ENCODE measurements at places on chromosomes 5 and 9.

GRCh38 chr5:87752362-87752761 lies 339.6 kb upstream of the CCNH start:
- no peak for DNase-seq

DNA sequence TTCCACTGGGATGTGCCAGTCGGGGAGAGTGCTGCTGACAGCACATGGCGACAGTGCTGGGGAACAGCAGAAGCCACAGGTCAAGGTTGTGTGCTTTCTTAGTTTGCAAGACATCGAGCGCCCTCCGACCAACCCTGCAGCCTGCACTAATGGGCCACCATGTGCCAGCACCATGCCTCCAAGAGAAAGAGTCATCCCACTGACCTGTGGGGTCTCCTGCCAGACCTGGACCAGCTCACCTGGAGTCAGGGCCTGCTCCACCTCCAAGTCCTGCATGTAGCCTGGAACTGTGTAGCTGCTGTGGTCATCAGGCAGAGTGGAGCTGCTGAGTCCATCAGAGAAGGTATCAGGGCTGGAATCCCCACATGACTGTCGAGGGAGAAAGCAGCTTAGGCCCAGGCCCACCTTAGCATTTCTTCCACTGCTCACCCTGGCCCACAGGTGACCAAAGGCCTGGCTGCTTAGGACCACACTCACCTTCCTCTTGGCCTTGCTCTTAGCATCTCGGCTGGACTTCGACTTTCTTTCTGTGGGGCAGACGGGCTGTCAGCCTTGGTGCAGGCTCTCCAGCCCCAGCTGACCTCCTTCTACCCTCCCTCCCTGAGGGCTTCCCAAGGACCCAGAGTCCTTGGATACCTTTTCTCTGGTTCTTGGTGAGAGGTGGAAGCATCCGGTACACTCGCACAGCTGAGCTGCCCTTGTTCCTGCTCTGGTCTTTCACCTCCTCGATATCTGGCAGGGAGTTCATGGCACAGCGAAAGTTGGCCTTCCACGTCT lies 4.1 kb downstream of the IRF1 start:
- DNase-seq, result no peak

DNA sequence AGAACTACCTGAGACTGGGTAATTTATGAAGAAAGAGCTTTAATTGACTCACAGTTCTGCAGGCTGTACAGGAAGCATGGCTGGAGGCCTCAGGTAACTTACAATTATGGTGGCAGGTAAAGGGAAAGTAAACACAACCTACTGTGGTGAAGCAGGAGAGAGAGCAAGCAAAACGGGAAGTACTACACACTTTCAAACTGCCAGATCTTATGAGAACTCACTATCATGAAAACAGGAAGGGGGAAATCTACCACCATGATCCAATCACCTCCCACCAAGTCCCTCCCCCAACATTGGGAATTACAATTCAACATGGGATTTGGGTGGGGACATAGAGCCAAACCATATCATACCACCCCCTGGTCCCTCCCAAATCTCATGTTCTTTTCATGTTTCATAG lies 58.7 kb upstream of the GPR151 start:
- DNase-seq, result no peak

DNA sequence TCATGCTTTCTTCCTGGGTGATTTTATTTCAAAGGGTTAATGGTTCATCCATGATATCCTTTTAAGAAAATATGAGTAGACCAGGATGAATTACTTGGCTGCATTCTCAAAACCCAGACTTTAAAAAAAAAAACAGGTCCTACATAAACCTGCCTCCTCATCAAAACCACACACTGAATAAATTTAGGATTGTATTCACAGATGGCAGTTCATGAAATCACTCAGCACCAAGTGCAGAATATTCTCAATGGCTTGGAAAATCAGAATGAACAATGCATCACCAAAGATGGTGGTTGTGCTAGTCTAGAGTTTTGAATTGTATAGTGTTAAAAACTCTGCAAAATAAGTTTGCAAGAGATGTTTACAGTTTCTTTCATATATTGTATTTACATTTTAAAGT lies 145.4 kb upstream of the GRAMD2B start:
- DNase-seq, result no peak

- no peak for DNase-seq
Measured at GRCh38 chr5:163190784-163191183, 246.6 kb upstream of the CCNG1 start.

DNA sequence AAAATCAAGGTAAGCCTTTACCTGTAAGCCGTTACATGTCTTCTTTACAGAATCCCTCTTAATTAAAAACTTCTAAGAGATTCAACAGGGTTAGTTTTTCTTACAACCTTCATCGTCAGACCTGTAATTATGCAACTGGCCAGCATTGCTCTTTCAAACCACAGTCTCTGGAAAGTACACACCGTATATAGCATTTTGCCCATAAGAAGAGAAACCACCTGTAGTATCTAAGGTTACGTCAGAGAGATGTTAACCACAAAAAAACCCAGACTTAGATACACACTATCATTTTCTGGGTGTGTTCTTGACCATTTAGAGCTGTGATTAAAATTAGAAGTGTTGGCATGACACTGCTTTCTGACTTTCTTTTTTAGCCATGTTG lies 140.0 kb downstream of the MUSK start:
- no peak for DNase-seq

- no peak for DNase-seq
Measured at GRCh38 chr5:129113867-129114266, 19.3 kb downstream of the ISOC1 start.

DNA sequence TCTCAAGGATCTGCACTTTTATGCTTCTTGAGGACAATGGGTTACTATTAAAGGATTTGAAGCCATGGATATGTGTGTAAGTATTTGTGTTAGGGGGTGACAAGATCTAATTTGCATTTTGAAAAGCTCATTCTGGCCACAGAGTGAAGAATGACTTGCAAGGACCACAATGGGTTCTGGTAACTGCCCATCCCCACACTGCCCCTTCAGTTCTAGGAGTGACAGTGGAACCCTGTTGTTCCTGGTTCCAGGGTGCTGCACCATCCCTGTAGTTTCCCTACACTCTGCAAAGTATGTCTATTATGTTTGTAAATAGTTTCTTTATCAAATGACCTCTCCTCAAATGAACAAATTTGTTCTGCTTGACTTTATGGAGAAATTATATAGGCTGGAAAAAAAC lies 9.7 kb upstream of the SPRY4 start:
- no peak for DNase-seq

- DNase-seq, result no peak
Measured at GRCh38 chr5:132766020-132766805, 10.8 kb downstream of the SEPTIN8 start.

Measured in dermis microvascular lymphatic vessel endothelial cell (primary cell).